ENCODE measurements at places on chromosomes 5 and 9. TPM values are rescaled to one million over a fixed set of nuclear protein-coding genes. Genes with fewer than 3 reads are reported as not detected.

The ARHGEF28 gene
- total RNA-seq: 13.3 TPM

The SPINK9 gene
- total RNA-seq: not detected

The NRG2 gene
- 1.8 TPM for total RNA-seq

The SSBP2 gene
- 12.7 TPM for total RNA-seq

The CDH10 gene
- total RNA-seq: 0.14 TPM

Measured in A549 treated with Hydrocortisone at 1 μM for 4 hours (cell line).